ENCODE measurements at places on chromosomes 2 and 18.

DNA sequence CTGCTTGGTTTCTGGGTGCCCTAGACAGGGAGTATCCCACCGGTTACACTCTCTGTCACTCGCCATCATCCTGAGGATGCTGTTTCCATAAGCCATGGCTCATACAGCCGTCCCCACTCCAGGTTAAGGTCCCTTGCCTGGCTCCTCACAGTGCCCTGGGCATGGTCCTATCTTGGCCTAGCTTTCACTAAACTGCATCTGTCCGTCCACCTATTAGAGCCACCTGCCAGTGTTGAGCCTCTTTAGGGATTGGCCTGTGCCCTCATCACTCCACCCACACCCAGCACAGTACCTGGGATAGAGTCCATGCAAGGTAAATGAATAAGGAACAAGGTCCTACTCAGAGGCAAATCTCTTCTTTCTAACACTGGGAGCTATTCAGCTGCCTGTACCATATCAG, 320.1 kb downstream of the GBX2 start:
- no peak for DNase-seq

GRCh38 chr2:240146141-240146561, 5.7 kb upstream of the OTOS start:
- DNase-seq = no peak

GRCh38 chr18:907115-907884, 2.6 kb downstream of the ADCYAP1 start:
- DNase-seq = no peak

GRCh38 chr2:6410313-6410712, 455.4 kb downstream of the CMPK2 start:
- no peak for DNase-seq

DNA sequence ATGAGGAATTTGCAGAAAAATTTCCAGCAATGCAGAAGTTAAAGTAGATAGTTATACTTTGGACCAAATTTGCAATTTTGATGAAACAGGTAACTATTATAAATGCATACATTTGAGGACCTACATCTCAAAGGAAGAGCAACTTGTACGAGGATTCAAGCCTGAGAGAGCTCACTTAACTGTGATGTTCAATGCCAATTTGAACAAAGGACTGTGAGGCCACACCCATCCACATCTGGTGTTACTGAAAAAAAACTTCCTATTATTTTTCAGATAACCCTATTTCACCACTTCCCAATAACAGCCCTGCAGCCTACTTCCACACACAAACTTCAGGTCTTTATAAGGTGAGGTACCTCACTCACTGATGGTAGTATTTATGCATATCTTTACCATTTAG, 203.5 kb upstream of the NABP1 start:
- DNase-seq = no peak

GRCh38 chr2:235930701-235931100, 237.5 kb downstream of the GBX2 start:
- no peak for DNase-seq

DNA sequence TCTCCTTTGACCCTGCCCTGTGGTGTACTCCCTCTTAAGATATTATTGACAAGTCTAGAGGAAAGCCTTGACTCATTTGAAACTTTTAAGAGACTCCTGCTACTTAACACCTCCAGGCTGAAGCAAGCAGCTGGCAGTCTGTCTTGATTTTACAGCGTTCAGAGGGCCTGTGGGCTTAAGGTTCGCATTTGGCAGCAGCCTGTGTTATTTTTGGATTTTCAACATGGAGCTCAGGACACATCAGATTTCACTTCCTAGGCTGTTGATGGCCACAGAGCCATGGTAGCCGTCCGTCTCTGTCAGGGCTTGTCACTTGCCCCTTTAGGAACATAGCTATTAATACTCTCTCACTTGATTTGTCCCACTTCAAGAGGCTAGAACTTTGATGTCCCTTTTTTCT, 73.6 kb downstream of the VWA3B start:
- no peak for DNase-seq

GRCh38 chr2:120526047-120526562, 180.2 kb downstream of the INHBB start:
- no peak for DNase-seq

GRCh38 chr2:60517446-60517845, 36.0 kb downstream of the BCL11A start:
- DNase-seq = no peak

DNA sequence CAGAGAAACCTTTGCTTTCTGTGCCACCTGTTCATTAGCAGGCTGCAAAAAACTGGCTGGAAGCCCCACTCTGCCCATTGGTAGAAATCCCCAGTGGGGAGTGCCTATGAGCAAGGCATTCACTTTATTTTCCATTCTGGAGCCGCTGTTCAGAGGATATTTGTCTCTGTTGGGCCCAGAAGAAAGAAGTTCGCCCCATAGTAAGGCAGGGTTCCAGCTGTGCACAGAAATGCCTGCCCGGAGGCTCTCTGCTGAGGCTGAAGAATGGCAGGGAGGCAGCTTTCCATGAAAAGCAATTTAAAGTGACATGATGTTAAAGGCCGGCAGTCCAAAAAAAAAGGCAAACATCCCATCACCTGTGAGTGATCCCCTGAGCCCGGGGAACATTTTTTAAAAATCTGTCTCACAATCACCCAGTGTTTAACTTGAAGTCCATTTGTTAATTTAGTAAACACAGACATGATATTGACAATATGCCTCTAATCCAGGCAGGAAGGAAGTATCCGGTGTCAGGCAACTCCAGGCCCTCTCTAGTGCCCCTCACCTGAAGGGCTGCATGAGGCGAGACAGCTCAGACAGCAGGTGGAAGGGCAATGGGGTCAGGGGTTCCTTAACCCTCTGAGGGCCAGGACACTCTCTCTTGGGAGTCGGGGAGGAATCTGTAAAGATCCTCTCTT, 265.1 kb upstream of the SIX2 start:
- no peak for DNase-seq

GRCh38 chr2:179322289-179322688, 57.7 kb upstream of the SESTD1 start:
- no peak for DNase-seq

- no peak for DNase-seq
Observed at GRCh38 chr2:74887960-74888700, 54.2 kb downstream of the HK2 start.

- no peak for DNase-seq
Observed at GRCh38 chr2:144505245-144505831, 14.6 kb downstream of the ZEB2 start.

- DNase-seq = no peak
Observed at GRCh38 chr18:60563082-60563481, 190.5 kb upstream of the MC4R start.

DNA sequence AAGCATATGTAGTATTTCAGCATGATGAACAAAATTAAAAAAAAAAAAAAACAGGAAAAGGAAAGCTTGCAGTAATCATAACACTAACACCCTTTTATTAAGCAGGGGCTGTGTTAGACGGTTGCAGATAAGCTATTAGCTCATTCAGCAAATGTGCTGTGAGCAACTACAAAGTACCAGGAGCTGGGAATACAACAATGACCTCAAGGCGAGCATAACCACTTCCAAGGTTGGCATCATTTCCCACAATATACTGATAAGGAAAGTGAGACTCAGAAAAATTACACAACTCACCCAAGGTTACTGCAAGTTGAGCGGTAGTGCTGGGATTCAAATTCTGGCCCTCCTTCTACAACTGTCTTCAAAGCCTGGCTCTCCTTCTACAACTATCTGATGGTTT, 38.2 kb upstream of the ACTR3 start:
- no peak for DNase-seq

- DNase-seq = no peak
Observed at GRCh38 chr2:235000426-235001236, 48.8 kb downstream of the SH3BP4 start.

- no peak for DNase-seq
Observed at GRCh38 chr2:61722318-61722717, 131.5 kb downstream of the FAM161A start.

- no peak for DNase-seq
Observed at GRCh38 chr2:45637440-45637839, 14.0 kb upstream of the PRKCE start.

GRCh38 chr18:4384932-4385331, 70.2 kb downstream of the DLGAP1 start:
- DNase-seq = no peak

DNA sequence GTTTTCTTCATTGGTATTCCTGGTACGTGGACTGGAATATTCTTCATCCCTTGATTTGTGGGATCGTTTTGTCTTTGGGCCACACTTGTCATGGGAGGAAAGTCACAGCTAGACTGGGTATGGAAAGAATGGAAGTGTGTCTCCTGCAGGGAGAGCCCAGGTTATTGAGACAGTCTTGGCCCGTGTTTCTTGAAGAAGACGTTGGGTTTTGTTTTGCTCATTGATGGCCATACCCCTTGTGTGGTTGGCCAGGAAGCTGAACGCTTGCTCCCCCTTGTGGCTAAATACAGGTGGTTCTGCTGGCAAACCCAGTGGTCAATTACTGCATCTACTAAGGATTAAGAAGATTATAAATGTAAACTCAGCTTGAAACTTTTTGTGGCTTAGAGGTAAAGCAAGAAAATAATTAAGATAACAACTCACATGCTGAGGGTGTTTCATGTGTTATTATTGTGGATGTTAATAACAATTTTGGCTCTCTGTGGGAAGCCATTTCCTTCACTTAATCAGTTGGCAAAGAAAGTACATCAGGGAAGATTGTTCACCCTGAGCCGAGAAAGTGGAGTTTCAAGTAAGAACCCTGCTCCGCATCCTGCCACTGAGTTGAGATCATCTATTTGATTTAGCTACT, 91.8 kb downstream of the NEDD4L start:
- no peak for DNase-seq

GRCh38 chr18:73621091-73621490, 526.5 kb downstream of the FBXO15 start:
- DNase-seq = no peak

- no peak for DNase-seq
Observed at GRCh38 chr2:228927028-228928010, 343.8 kb downstream of the PID1 start.

- no peak for DNase-seq
Observed at GRCh38 chr2:23867449-23867848, 59.5 kb downstream of the ATAD2B start.

- no peak for DNase-seq
Observed at GRCh38 chr2:159872353-159872752, 74.3 kb upstream of the CD302 start.

- no peak for DNase-seq
Observed at GRCh38 chr2:120865656-120866055, 130.0 kb downstream of the GLI2 start.

GRCh38 chr2:105929516-105929915, 184.8 kb downstream of the NCK2 start:
- no peak for DNase-seq

- DNase-seq = no peak
Observed at GRCh38 chr18:46182633-46183358, 78.6 kb downstream of the HAUS1 start.

GRCh38 chr2:121088251-121089165, 196.5 kb downstream of the TFCP2L1 start:
- no peak for DNase-seq

GRCh38 chr2:24210106-24210455, 35.2 kb downstream of the FAM228A start:
- DNase-seq = no peak

DNA sequence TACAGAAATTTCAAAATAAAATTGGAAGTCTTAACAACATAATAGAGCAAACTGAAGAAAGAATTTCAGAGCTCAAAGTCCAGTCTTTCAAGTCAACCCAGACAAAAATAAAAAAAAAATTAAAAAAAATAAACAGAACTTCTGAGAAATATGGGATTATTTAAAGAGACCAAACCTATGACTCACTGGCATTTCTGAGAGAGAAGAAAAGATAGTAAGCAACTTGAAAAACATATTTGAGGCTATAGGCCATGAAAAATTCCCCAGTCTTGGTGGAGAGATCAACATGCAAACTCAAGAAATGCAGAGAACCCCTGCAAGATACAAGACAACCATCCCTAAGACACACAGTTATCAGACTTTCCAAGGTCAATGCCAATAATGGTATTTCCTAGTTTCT, 167.4 kb downstream of the RNF144A start:
- DNase-seq = no peak

DNA sequence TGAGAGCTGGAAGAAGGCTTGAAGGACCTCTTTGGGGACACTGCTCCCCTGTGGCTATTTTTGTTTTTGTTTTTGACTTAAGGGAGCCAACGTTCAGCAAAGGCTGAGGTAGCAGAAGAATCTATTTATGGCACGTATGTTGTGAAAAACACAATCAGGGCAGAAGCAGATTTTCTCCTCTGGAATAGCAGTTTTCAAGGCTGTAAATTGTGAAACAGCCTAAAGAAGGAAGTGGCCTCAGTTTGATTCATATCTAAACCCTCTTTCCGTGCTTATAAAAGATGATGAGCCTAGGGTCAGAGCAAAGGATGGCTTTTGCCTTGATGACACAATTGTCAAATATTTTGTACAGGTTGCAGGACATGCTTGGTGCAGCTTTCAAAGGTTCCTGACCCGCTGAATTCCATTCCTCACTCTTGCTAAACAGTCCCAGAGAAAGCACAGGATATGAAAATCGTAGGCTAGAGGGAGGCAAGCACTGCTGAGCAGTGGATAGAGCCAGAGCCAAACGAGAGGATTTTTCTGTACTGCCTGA, 106.2 kb upstream of the DLX2 start:
- DNase-seq = peak; percentile 33

DNA sequence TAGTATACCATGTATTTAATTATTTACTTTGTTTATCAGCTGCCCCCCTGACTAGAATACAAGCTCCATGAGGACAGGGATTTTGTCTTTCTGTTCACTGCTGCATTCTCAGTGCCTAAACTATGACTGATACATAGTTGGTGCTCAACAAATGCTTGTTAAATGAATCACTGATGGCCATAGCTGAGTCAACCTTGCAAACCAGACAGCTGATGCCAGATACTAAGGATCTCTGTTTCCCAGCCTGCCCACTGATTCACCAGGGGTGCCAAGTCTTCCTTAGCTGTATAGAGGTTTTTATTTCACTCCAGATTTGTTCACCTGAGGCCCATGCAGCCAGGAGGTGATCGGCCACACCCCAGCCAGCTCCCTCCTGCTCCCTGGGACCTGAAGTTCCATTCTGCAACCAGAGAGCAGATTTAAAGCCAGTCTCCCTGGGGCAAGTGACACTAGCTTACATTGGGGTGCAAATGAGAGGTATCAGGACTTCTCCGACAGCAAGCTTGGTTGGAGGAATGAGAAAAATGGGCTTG, 92.2 kb downstream of the C1QL2 start:
- DNase-seq = no peak

- no peak for DNase-seq
Observed at GRCh38 chr18:77571743-77572142, 322.1 kb downstream of the GALR1 start.

GRCh38 chr2:101398116-101398821, 11.0 kb upstream of the CREG2 start:
- no peak for DNase-seq

DNA sequence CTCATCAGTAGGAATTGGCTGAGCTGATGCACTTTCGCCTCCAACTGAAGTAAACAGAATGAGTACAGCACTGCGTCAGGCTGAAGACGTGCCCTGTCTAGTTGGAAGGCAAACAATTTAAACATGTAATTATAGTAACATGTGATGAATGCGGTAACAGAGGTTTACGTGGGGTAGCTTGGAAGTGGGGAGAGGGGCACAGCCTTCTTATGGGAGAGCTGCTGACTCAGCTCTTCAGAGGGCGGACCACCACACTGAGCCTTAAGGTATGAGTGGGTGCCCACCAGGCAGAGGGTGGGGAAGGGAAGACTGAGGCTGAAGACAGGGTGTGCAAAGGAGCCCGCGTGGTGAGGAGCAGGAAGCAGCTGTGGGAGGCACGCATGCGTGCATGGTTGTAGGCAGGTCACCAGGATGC, 6.2 kb upstream of the EHD3 start:
- DNase-seq = no peak

GRCh38 chr2:25587361-25587760, 86.0 kb downstream of the DTNB start:
- DNase-seq = no peak

Measured in AG04449 (cell line).